Lung (tissue), 17 donors: ENCODE measurements at places on chromosomes 6 and 20. TPM values are rescaled to one million over a fixed set of nuclear protein-coding genes. Genes with fewer than 3 reads are reported as not detected.
A peak's percentile ranks its signal among the peaks of the same experiment; 100 is the strongest.

The FAM184A gene
- 63.4 TPM for total RNA-seq

The RXRB gene
- total RNA-seq: 27.4 TPM

The RSPO3 gene
- 5.9 TPM for total RNA-seq

DNA sequence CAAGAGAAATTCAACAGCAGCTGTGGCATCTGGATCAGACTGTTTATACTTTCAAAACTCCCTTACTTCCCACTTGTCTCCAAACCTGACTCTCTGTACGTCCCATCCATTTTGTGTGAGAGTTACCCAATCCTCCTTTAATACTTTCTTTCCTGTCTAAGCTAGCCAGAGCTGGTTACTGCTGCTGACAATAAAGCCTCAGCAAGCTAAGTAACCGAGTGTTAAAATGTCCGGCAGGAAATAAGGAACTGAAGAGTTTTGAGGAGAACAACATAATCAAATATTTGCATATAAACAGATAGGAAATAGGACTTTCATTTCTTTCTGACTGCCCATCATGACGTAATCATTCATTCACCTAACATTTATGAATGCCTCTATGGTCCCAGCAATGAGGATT lies 11.6 kb downstream of the TMEM30A start:
- no peak overlapping the region for H3K4me3 ChIP-seq
- H3K36me3 ChIP-seq: no peaks in the 10 kb centered on the region
- H3K27ac ChIP-seq: peak overlapping the region; percentile 52
- DNase-seq: no peak
- peaks cover 10% of the 10 kb centered on the region for H3K4me1 ChIP-seq

DNA sequence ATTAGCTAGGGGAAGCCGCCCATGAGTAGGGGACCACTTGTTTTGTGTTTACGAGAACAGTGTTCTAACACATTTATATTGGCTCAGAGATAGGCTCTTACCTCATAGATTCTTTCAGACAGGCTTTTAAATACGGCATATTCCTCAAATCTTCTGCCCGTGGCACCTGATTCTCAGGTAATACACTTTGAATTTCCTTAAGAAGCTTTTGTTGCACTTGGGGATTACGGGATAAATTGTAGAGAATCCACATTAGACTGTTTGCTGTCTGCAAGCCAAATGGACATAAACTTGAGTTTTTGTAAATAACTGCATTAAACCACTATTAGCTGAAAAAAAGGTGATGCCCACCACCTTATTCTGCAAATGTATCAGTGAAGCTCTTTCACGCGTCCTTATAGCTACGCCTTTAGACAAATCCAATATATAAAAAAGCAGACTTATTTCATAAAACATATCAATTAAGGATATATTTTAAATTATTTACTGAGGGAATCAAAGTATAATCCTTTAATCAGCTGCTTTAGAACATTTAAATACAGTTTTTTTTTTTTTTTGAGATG lies 14.8 kb downstream of the CYP24A1 start:
- peaks cover 3% of the 10 kb centered on the region for H3K27me3 ChIP-seq
- no peak for DNase-seq
- no peaks in the 10 kb centered on the region for H3K4me1 ChIP-seq
- no peaks in the 10 kb centered on the region for H3K36me3 ChIP-seq
- H3K4me3 ChIP-seq: no peak overlapping the region
- no peak overlapping the region for H3K27ac ChIP-seq
